ENCODE measurements at places on chromosomes 5 and 9.

- no peak for DNase-seq
- H3K36me3 ChIP-seq = no peaks in the 10 kb centered on the region
- H3K4me1 ChIP-seq = no peaks in the 10 kb centered on the region
- no peak overlapping the region for H3K4me3 ChIP-seq
- H3K27me3 ChIP-seq = no peaks in the 10 kb centered on the region
- no peak overlapping the region for H3K27ac ChIP-seq
Observed at GRCh38 chr9:115520646-115521045, 402.7 kb upstream of the TNC start.

GRCh38 chr5:112186401-112186990, 232.6 kb downstream of the EPB41L4A start:
- no peak overlapping the region for H3K4me3 ChIP-seq
- no peaks in the 10 kb centered on the region for H3K4me1 ChIP-seq
- H3K27me3 ChIP-seq = no peaks in the 10 kb centered on the region
- H3K36me3 ChIP-seq = no peaks in the 10 kb centered on the region

- H3K4me1 ChIP-seq = no peaks in the 10 kb centered on the region
- no peak overlapping the region for H3K4me3 ChIP-seq
- no peak overlapping the region for H3K27ac ChIP-seq
- H3K27me3 ChIP-seq = no peaks in the 10 kb centered on the region
- no peak for DNase-seq
Observed at GRCh38 chr5:81506378-81506777, 112.4 kb upstream of the ACOT12 start.

GRCh38 chr9:124202447-124202971, 55.2 kb upstream of the NEK6 start:
- peak overlapping the region; percentile 37 for H3K4me3 ChIP-seq
- no peaks in the 10 kb centered on the region for H3K36me3 ChIP-seq
- DNase-seq = peak; percentile 98
- H3K27ac ChIP-seq = peak overlapping the region; percentile 99

- H3K27ac ChIP-seq = no peak overlapping the region
- H3K4me3 ChIP-seq = no peak overlapping the region
- H3K27me3 ChIP-seq = no peaks in the 10 kb centered on the region
- no peak for DNase-seq
- H3K36me3 ChIP-seq = no peaks in the 10 kb centered on the region
Observed at GRCh38 chr5:17846496-17846895, 212.2 kb downstream of the TAF11L14 start.

DNA sequence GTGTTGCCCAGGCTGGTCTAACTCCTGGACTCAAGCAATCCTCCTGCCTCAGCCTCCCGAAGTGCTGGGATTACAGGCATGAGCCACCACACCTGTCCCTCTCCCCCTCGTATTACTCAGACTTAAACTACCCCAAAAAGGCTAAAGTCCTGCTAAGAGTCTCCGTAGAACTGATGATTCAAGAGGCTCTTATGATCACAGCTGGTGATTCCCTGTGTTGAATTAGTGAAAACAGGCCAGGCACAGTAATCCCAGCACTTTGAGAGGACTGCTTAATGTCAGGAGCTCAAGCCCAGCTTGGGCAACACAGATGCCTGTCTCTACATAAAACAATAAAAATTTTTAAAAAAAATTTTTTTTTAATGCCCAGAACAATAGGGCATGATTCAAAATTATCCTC, 9.2 kb downstream of the CDC26 start:
- H3K4me1 ChIP-seq = no peaks in the 10 kb centered on the region
- H3K4me3 ChIP-seq = no peak overlapping the region
- H3K27ac ChIP-seq = no peak overlapping the region

DNA sequence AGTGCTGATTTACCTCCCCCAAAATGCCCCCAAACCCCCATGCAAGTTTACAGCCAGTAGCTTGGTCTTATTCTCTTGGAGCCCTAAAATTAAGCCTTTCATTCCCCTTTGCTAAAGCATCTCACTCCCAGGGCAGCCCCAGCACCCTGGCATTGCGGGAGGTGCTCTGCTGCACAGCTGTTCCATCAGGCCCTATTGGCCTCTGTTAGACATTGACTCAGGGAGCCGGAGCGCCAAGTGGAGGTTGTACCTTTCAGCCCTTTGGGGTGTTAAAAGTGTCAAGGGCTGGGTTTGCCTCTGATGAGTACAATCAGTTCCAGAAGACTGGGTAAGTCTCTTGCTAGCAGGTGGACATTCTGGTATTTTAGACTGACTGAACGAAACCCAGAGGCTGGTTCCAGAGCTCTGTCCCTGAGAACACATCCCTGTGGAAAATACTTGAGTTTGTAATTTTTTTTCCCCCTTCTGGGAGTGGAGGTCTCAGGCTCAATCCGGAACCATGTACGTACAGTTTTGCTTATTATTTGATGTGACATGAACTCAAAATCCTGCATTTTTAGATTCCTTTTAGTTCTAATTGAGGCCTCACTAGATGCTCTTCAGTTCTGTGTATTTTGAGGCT, 102.4 kb downstream of the UBE2R2 start:
- H3K4me1 ChIP-seq = no peaks in the 10 kb centered on the region
- H3K27me3 ChIP-seq = no peaks in the 10 kb centered on the region
- no peak for DNase-seq
